ENCODE measurements at places on chromosomes 7 and 10.

DNA sequence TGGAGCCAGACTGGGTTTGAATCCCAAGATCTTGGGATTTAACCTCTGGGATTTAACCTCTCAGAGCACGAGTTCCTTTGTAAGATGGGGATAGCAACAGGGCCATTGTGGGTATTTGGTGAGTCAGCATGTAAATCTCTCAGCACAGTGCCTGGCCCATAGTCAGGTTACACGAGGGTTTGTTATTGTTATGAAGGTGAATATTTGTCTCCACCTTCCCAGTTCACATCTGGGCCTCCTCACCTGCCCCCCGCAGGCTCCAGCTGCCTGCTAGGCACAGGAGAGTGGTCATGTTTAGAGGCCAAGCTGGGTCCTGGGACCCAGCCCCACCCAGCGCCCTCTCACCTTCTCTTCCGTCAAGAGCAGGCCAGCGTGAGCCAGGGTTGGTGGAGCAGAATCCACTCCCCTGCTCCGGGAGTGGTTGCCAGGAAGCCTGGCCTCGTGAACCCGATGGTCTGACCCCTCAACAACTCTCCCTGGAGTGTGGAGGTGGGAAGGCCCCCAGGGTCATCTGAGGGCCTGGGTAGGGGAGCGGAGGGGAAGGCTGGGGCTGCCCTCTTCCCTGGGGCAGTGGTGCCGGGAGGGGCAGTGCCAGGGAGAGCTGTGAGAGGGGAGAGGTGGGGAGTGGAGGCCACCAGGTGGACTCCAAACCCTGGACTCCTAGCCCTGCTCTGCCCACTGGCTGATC, 26.0 kb downstream of the FAM241B start:
- no peak overlapping the region for H3K27ac ChIP-seq
- no peak overlapping the region for H3K4me3 ChIP-seq
- H3K36me3 ChIP-seq: no peaks in the 10 kb centered on the region
- DNase-seq: no peak

DNA sequence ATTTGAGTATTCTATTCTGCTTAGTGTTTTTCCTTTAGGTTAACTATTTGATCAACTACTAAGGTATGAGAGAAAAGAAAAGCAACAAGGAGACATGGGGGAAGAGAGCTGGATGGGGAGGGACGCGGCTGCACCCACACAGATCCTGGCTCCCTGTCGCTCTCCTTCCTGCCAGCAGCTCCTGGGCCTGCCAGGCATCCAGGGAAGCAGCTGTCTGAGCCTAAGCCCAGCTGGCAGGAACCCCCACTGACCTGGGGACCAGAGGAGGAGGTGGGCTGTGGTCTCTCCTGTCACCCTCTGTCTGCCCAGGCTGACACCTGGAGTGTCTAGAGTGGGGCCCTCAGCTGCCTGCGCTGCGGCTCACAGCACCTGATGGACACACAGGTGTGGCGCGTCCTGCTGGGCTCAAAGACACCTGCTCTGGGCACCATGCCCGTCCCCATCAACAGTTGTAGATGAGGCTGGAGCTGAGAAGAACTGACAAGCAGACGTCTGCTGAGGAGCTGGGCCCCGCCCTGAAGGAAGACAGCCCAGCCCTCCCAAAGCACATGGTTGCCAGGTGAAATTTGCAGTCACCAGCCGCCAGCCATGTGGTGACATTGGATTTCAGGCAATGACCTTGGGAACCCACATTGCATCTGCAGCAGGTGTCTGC, 207.9 kb downstream of the PLXNA4 start:
- H3K36me3 ChIP-seq: no peaks in the 10 kb centered on the region
- H3K27me3 ChIP-seq: no peaks in the 10 kb centered on the region
- no peak overlapping the region for H3K4me3 ChIP-seq
- DNase-seq: no peak
- H3K27ac ChIP-seq: no peak overlapping the region
- H3K4me1 ChIP-seq: no peaks in the 10 kb centered on the region

DNA sequence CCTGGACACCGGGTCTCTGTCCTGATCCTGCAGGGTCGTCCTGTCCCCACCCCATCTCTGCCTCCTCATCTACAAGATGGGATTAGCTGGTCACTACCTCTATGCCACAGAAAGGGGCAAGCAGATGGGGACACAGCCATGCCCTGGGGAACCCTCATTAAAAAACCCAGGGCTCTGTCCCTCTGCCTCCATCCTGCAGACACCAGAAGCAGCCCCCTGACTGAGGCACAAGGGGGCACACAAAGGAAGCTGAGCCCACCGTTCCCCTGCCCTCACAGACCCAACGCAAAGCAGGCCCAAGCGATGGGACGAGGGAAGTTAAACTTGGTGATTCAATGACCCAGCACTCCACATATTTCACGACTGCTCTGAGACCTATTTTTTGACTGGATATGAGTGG, 142.4 kb downstream of the TCERG1L start:
- DNase-seq: no peak
- no peaks in the 10 kb centered on the region for H3K27me3 ChIP-seq
- no peaks in the 10 kb centered on the region for H3K36me3 ChIP-seq
- no peaks in the 10 kb centered on the region for H3K4me1 ChIP-seq

- H3K27me3 ChIP-seq: no peaks in the 10 kb centered on the region
- no peak overlapping the region for H3K27ac ChIP-seq
- DNase-seq: no peak
- no peaks in the 10 kb centered on the region for H3K4me1 ChIP-seq
- no peak overlapping the region for H3K4me3 ChIP-seq
- H3K36me3 ChIP-seq: no peaks in the 10 kb centered on the region
Observed at GRCh38 chr7:67422601-67423000, 426.0 kb downstream of the TYW1 start.

All from B cell (primary cell).